ENCODE measurements at places on chromosomes 2 and 18.

- DNase-seq: no peak
These were observed 18.8 kb upstream of the TMX3 start for GRCh38 chr18:68733707-68734106.

DNA sequence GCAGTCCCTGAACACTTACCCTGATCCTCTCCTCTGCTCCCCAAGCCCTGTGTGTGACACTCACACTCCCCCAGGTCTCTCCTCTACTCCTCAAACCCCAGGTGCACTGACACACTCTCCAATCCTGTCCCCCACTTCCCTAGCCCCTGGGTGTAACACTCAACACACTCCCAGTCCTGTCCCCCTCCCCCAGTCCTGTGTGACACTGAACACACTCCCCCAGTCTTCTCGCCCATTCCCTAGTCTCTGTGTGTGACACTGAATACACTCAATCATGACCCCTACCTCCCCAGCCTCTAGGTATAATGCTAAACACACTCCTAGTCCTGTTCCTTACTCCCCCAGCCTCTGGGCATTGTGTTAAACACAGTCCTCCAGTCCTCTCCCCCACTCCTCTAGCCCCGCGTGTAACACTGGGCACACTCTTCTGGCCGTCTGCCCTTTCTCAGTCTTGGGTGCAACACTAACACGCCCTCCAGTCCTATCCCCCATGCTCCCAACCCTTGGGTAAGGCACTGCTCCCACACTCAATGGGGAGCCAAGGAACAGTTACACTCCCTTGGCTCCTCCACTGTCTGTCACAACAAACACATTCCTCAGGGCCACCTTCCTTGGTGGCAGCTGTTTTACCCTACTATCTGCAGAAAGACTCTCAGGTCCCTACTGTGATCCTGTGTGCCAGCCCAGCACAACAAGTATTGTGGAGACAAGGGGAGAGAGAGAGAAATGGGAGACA lies 82.5 kb upstream of the PKDCC start:
- no peak for DNase-seq

DNA sequence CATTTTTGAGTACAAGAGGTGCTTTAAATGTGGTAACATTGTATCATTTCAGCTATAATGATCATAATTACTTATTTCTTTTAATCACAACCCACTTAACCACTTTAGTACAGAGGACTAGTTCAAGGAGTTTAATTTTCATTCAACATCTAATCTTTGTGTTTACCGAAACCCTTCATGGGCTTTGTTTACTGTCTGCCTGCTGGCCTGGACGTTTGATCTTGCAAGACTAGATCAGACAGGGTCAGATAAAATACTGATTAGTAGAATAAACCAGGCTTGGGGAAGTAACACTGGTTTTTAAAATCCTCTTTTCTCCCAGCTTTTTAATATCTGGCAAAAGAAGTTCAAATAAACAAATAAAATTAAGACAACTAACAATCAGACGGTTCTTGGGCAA lies 93.6 kb downstream of the SATB2 start:
- DNase-seq: no peak

- no peak for DNase-seq
These were observed 42.4 kb downstream of the GYPC start for GRCh38 chr2:126698376-126698775.

DNA sequence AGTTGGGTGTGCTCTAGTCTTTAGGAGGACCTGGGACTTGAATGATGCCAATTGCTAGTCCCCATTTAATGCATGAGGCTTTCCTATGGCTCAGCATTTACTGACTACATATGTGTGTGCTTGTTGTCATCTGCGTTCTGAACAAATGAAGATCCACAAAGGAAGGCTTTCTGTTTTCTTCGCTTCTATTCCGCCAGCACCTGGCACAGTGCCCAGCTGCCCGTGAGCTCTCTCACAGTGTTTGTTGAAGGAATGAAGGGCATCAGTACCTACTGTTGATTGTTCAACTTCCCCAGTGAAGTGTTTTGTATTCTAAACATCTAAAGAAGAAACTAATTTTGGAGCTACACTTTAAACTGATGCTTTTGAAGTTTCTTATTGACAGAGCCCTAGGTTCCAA lies 122.4 kb upstream of the LINC00305 start:
- DNase-seq: no peak

DNA sequence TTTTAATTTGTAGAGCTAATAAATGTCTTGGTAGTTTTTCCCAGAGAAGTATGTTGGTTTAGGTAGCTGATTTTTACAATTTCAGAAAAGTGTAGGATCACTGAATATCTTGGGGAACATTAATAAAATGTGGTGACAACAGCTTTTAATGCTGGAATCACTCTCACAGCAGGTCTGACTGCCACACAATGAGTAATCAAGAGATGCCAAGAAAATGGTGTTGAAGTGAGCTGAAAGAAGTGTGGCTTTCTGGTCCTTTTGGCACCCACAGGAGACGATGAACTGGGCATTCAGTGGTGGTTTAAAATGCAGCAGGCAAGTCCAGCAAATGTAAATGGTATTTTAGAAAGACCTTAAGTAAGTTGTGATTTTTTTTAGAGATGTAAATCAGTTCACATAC lies 175.8 kb downstream of the CBLN2 start:
- no peak for DNase-seq

DNA sequence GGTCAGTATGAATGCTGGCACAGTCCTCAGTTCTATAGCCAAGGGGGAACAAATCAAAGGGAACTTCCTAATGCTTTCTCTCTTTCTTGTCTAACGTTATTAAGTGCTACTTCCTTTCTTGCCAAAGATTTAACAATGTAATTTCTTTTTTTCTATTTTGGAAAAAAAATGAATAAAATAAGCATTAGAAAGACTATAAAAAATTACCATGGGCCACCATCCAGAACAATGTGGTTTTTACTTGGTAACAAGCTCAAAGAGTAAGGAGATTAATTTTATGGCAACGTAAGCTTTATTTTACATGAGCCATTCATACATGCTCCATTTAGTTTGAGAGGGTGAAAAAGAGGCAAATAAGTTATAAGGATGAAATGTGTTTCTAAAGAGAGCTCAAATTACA lies 40.1 kb downstream of the SERPINE2 start:
- DNase-seq: no peak

GRCh38 chr2:237682856-237683670 lies 55.7 kb downstream of the LRRFIP1 start:
- DNase-seq: no peak

- no peak for DNase-seq
These were observed 304.0 kb downstream of the LNPK start for GRCh38 chr2:175698061-175698460.

DNA sequence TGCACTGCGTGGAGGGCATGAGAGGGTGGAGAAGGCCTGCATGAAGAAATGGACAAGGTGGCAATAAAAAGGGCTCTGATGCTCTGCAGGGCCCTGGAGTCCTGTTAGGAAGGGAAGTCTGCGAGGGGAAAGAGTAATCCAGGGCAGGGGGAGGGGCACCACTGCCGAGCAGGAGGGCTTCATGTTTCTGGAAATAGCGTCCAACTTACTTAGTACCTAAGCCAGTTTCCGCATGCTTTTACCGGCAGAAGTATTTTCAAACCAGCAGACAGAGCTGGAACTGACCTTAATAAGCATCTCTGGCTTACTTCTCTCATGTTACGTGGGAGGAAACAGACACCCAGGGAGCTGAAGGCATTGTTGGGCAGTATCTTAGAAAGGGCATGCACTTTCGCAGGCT lies 156.7 kb downstream of the GALNT14 start:
- DNase-seq: no peak

DNA sequence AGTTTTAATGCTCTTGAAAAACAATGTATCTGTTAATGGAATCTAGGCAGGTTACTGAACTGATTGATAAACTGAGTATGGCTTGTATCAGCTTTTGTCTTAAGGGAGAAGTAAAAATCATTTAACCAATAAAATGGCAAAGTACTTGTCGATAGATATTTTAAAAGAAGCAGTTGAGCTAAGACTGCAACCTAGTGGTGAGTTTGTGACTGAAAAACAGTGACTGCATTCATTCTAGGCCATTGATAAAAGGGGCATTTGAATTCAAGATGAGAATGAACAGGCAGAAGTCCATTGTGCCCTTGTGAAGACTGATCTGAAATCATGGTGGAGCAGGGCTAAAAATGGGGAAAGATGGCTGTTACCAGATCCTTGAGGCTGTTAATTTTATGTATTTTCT lies 59.4 kb upstream of the MSTN start:
- peak; percentile 40 for DNase-seq

- DNase-seq: no peak
These were observed 145.7 kb upstream of the KLF7 start for GRCh38 chr2:207311316-207312005.

DNA sequence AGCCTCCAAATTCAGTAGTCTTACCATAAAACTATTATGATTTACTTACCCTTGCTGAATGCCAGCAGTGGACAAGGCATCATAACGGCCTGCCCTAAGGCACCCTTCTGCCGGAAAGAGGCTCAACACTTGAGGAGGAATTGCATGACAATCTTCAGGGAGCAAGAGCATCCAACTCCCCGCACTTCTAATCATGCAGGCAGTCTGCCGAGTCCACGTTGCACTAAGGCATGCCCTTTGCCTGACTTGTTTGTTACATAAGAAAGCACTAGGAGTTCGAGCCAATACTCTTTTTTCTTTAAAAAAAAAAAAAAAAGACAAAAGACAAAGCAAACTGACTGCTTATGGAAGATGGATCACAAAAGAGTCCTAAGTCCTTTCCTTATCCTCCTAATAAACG lies 17.9 kb upstream of the SPTBN1 start:
- DNase-seq: no peak

DNA sequence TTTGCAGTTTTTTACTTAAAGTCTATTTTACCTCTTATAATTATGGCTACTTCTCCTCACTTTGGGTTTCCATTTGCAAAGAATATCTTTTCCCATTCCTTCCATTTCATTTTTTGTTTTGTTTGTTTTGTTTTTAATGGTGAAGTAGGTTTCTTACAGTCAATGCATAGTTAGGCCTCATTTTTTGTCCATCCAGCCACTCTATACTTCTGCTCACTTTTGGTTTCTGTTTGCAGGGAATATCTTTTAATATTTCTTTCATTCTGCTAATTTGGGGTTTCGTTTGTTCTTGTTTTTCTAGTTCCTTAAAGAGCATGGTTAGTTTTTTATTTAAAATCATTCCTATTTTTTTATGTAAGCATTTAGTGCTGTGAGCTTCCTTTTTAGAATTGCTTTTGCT lies 339.4 kb downstream of the GRB14 start:
- no peak for DNase-seq

- DNase-seq: peak; percentile 57
These were observed 97.2 kb downstream of the SEPTIN10 start for GRCh38 chr2:109516445-109517117.

GRCh38 chr2:154827286-154827685 lies 128.8 kb downstream of the KCNJ3 start:
- no peak for DNase-seq

DNA sequence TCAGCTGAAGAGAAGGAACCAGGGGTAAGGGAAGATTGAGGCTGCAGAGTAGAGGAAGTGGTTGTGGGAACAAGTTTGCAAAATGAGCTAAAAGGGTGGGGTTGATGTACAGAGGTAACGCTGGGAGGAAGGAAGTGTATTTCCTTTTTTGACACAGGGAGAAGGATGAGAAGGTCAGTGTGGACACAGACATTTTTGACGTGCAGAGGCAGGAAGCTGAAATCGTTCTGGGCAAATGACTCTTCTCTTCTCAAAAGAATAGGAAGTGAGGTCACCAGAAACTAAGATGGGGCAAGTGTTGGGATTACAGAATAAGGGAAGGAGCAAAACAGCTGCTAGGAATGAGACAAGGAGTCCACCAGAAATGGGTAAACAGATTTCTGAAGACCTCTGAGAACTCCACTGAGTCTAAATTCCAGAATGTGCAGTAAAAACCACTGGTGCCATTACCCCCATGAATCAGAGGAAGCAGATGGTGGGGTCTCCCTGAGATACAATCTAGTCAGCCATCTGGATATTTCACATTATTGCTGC lies 20.0 kb upstream of the RNF149 start:
- DNase-seq: no peak

DNA sequence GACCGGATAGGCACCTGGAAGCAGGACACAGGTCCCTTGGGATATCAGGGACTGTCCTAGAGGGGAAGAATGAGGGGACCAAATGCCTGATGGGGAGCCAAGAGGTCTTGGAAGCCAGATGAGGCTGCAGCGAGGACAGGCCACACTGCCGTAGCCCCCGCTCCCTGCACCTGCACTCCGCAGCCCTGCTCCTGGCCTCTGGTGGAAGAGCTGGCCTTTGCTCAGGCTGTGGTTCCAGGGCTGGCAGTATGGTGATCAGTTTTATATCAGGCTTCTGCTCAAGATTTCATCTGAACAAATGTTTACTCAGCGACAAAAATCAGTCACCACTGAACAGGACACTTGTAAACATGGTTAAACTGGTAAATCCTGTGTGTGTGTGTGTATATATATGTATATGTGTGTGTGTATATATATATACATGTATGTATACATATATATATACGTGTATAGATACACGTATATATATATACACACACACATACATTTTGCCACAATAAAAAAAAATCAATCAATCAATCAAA lies 52.5 kb upstream of the TAF1B start:
- DNase-seq: no peak

DNA sequence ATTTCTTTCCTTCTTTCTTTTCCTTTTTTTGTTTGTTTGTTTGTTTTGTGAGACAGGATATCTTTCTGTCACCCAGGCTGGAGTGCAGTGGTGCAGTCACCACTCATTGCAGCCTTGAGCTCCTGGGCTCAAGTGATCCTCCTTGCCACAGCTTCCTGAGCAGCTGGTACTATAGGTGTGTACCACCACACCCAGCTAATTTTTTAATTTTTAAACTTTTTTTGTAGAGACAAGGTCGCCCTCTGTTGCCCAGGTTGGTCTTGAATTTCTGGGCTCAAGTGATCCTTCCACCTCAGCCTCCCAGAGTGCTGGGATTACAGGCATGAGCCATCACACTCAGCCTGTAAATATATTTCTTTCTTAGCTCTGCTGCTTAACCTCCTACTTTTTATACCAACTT lies 83.4 kb upstream of the CYP20A1 start:
- no peak for DNase-seq

DNA sequence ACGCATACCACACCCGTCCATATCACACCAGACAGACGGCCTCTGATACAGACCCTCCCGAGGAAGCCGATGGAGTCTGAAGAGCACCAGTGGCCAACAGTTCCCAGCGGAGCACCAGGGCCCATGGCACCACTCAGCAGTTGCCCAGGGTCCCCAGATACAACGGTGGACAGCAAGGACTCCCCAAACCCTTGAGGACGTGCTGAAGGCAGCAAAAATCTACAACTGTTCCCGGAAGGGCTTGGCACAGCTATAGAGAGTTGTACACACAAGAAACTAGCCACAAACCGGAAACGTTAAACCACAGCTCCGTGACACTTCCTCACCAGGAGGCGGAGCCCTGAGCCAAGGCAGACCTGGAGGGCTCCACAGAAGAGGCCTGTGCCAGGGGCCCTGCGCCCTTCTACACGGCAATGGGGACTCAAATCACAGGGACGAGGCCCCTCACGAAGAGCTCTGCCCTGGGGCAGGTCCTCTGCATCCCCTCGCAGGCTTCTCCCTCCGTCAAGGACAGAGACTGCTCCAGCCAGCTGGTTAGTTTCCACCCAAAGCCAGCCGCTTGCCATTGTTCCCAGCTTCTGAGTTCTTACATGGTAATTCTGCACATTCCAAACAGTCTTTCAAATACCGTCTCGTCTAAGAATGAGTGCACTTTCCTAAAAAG lies 133.4 kb downstream of the HDAC4 start:
- DNase-seq: no peak

GRCh38 chr2:102806250-102806837 lies 44.5 kb downstream of the TMEM182 start:
- DNase-seq: no peak

Data from iPS DF 19.7 (cell line).